ENCODE measurements at places on chromosomes 6 and 20.

DNA sequence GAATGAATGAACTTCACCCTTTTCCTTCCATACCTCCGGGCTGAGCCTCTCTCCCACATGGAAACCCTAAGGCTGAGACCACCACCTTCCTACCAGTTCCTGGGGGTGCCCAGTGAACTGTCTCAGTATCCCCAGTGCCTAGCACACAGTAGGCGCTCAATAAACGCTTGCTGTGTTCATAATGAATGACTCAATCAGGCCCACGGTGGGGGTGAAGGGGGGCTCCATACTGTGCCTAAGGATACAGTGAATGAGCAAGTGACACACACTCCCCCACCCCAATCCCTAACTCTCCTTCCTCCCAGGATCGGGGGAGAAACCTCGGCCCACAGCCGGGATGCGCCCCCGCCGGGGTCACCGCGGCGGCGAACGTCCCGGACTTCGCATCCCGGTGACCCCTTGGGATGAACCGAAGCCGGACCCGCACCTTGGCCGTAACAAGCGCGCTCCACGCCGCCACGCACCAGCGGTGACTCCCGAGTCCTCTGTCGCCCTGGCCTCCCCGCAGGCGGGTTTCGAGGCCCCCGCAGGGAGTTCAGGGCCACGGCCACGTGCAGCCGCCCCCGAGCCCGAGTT, 592 bp downstream of the KCNG1 start:
- DNase-seq = no peak

DNA sequence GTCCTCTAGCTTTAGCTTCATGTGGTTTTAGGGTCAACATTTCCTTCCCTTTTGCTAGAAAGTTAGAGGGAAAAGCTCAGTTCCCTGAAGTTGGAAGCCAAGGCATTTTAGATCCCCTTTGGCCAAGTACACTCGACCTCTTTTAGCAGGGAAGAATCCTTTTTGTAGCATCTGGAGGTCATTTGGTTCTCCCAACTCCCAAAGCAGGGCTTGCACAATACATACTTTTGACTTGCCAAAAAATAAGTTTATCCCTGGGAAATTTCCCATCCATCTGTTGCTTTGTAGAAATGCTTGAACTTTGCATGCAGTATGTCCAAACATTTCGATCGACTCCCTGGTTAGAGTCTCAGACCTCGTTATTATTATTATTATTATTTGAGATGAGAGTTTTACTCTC, 4.6 kb upstream of the EDEM2 start:
- DNase-seq = no peak

DNA sequence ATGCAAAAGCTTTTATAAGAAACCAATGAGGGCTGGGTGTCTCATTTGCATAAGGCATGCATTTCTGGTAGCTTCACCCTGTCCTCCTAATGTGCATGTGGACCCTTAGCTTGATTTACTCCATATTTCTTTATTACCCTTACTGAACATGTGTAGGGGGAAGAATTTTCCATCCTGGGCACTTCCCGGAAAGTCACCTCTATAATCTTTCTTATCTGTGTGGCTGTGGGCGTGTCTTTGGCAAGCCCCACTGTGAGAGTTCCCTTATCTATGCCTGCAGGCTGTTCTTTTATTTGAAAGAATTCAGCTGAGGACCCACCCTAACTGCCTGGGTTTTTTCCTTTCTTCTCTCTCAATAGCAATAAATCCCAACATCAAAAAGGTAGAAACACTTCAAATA, 627.8 kb downstream of the DOK5 start:
- no peak for DNase-seq

DNA sequence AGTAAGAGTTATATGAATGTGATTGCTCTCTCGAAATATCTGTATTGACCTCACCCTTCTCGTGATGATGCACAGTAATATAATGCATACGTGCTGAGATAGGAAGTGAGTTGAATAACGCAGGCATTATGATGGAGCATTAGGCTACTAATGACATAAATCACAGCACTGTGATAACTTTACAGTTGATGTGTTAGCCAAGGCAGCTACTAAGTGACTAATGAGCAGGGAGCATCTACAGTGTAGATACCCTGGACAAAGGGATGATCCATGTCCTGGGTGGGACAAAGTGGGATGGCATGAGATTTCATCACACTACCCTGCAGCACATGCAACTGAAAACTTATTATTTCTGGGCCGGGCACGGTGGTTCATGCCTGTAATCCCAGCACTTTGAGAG, 68.4 kb downstream of the HDGFL1 start:
- no peak for DNase-seq

GRCh38 chr6:136553166-136553787, 3.1 kb upstream of the MAP7 start:
- no peak for DNase-seq

GRCh38 chr6:30345852-30346251, 896 bp downstream of the RPP21 start:
- DNase-seq = no peak

DNA sequence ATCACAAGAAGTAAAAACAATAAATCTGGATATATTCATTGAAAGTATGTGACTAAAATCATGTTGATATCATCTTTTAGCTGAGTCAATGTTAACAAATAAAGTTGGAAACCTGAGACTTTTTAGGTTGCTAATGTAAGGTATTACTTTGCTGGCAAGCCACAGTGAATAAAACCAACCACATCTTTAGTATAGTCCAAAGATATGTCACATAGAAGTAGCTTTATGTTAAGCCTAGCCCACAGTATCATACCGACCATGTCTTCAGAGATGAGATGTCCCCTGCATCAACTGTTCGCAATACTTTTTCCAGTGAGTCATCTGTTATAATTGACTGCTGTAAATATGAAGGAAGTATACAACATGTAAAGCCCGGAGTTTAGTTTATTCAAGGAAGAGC, 107.6 kb upstream of the MCHR2 start:
- DNase-seq = no peak

DNA sequence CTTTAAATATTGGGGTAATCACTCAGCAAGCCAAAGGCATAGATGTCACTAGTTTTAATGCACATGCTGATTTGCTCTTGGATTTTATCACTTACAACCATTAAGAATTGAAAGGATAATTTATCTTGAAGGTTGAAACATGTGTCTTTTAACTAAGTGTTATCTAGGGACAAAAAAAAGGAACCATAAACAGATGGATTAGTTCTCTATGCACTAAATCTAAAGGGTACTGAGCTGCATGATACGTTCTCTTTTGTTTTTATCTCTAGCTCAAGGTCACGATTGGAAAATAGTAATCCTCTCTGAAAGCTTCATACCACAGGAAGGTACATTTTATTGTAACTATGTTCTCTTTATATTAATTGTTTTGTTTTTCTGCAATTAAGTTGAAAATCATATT, 1426.6 kb downstream of the GRIK2 start:
- DNase-seq = no peak

DNA sequence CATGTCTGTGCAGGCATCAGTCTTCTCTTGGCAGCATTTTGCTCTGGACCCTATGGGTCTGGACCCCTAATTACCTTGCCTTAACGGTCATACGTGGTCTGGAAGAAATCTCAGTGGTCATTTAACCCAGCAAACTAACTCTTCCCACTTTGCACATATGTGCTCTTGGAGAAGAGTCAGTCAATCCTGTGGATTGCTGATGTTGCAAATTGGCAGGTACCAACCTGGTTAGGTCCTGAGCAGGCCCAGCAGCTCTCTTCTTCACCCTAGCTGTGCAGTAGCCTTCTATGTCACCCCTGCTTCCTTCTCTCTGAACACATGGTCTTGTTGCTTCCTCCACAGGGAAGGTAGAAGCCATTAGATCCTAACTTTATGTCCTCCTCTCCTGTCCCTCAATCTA, 1.6 kb downstream of the CEP43 start:
- DNase-seq = no peak

DNA sequence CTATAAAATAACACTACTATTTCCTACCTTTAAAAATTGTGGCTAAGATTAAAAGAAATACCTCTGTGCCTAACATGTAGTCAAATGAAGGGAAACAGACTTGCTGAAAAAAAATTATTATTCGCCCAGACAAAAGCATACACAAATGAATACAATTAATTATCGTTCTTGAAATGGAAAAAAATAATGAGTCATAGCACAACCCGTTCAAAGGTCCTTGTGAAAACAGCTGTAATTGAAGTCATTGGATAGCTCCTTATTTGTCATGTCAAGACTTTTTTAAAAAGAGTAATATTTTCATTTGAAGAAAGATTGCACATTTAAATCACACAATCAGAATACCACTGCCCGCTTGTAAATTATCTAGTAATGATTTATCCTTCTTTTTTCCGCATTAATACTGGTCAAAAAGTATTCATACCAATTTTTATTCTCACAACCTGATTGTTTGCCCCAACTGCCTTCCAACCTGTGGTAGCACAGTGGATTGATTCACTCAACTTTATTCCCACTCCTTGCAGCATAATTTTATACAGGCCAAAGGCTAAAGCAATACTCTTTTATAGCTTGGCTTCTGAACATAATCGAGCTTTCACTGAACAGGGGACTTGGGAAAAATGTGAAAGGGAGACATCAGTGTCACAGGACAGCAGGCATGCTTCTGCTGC, 655.2 kb upstream of the MAP3K7 start:
- DNase-seq = no peak

GRCh38 chr6:11632231-11632630, 94.7 kb downstream of the TMEM170B start:
- DNase-seq = no peak

- no peak for DNase-seq
Measured at GRCh38 chr6:25173246-25173645, 105.9 kb upstream of the CARMIL1 start.

DNA sequence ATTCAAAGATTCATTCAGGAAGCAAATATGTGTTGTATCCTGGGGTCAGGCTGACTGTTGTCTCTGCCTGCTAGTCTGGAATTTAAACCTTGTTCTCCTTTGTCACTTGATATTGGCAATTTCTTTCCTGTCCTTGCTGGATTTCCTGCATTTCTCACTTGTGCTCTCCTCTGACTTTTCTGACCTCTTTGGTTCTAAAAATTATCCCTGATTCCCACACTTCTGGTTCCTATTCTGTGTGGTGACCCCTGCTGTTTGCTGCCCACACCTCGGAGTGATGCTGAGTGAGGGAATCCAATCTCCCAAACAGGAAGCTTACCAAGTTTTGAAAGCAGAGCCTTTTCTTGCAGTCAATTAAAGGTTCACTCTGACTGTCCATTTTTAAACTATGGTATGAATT, 345.3 kb downstream of the CDKAL1 start:
- DNase-seq = no peak

DNA sequence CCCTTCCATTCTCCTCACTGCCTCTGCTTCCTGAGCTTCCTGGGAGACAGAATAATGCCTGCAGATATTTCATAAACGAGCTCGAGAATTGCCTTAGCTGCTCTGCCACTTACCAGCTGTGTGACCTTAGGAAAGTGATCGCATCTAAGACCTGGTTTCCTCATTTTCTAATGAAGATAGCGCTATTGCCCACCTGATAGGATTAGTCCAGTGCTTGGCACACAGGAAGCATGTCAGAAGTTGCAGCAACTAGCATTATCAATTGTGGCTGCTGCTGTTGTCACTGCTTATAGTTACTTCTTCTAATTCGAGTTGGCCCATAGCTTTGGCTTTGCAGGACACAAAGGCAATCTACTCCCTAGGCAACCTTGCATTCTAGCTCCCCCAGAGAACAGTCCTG, 305.5 kb upstream of the SGK1 start:
- DNase-seq = no peak

DNA sequence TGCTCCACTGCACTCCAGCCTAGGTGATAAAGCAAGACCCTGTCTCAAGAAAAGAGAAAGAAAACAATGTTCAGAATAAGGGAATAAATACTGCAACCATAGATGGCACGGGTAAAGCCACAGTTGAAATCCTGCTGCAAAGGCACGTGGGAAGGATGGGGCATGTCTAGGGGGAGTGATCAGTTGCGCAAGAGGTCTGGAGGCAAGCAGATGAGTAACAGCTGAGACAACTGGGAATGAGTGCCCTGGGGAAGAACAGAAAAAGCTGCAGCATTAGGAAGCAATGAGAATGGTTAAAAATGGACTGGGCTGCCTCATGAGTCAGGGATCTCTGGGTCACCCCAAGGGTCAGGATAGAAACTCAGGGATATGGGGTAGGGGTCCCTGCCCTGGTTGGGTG, 96.3 kb downstream of the GMPR start:
- DNase-seq = no peak
